ENCODE measurements at places on chromosomes 11 and 22. TPM values are rescaled to one million over a fixed set of nuclear protein-coding genes. Genes with fewer than 3 reads are reported as not detected.
A peak's percentile ranks its signal among the peaks of the same experiment; 100 is the strongest.

CKAP5 gene
- 91.9 TPM for polyA plus RNA-seq

- no peak overlapping the region for H3K27ac ChIP-seq
- no peak overlapping the region for H3K4me3 ChIP-seq
- DNase-seq, result no peak
- no peaks in the 10 kb centered on the region for H3K27me3 ChIP-seq
Measured at GRCh38 chr11:122048401-122048800, 67.6 kb downstream of the BLID start.

DNA sequence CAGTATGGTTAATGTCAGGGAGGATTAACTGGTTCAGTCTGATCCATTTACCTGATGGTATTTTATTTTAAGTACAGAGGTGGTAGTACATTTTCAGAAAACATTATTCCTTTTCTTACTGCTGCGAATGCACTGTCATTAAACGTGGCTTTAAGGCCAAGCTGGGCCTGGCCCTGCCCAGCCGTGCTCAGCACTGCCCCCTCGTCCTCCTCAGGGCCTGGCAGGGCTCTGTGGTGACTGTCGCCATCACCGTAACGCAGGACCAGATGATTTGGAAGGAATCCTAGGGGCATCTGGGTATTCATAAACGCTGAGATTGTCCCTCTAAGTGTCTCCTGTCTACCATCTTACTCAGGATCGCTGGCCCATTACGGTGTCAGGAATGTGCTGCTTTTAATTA is 302.0 kb downstream of the TBC1D22A start:
- no peaks in the 10 kb centered on the region for H3K4me1 ChIP-seq
- H3K27ac ChIP-seq, result no peak overlapping the region
- no peaks in the 10 kb centered on the region for H3K36me3 ChIP-seq
- DNase-seq, result no peak

DNA sequence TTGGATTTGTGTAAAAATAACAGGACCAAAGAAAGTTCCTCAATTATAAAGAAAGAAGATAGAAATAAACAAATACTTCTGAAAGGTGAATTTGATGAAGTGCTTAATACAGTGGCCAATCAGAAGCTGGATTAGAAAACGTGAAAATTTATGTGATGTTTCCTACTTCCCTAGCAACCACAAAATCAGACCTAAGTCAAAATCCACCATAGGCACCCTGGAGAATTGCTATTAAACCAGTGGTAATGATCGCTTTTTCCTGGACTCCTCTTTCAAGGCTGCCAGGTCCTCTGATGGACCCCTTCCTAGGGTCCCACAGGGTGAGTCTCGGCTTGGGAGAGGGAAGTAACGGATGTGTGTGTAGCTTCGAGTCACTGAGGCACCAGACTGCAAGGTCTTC is 9.6 kb downstream of the WT1 start:
- H3K27me3 ChIP-seq, result peaks cover 41% of the 10 kb centered on the region
- DNase-seq, result no peak
- no peaks in the 10 kb centered on the region for H3K4me1 ChIP-seq
- no peak overlapping the region for H3K4me3 ChIP-seq
- no peak overlapping the region for H3K27ac ChIP-seq

DNA sequence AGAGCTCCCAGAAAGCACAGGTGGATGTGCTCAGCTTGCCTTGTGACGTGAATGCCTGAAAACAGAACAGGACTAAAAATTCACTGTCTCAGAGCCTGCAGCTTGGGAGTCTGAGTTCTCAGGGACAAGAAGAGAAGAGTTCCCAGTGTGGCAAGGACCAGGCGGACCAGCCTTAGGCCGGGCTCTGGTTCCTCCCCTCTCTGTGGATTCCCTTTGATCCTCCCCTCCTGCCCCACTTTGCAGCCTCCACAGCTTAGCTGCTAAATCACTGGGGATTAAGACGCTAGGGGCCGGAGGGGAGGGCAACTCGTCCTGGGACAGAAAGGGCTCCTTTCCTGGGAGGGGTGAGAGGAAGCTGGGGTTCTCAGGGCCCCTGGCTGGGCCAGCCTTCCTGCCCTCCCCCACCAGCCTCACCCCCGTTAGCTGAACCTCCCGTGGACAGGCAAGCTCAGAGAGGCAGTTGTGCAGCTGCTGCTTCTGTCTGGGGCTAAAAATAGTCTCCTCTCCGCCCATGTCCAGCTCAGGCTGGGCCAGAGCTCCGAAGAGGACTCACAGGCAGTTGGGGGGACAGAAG is 29.9 kb upstream of the JAM3 start:
- no peak overlapping the region for H3K27ac ChIP-seq
- no peaks in the 10 kb centered on the region for H3K27me3 ChIP-seq
- H3K36me3 ChIP-seq, result no peaks in the 10 kb centered on the region
- H3K4me3 ChIP-seq, result no peak overlapping the region
- H3K4me1 ChIP-seq, result peaks cover 27% of the 10 kb centered on the region

LRP5 gene
- polyA plus RNA-seq, result 3.8 TPM

GRCh38 chr11:38123673-38124072 is 1525.6 kb upstream of the RAG2 start:
- no peak for DNase-seq
- H3K27ac ChIP-seq, result no peak overlapping the region
- no peak overlapping the region for H3K4me3 ChIP-seq

DNA sequence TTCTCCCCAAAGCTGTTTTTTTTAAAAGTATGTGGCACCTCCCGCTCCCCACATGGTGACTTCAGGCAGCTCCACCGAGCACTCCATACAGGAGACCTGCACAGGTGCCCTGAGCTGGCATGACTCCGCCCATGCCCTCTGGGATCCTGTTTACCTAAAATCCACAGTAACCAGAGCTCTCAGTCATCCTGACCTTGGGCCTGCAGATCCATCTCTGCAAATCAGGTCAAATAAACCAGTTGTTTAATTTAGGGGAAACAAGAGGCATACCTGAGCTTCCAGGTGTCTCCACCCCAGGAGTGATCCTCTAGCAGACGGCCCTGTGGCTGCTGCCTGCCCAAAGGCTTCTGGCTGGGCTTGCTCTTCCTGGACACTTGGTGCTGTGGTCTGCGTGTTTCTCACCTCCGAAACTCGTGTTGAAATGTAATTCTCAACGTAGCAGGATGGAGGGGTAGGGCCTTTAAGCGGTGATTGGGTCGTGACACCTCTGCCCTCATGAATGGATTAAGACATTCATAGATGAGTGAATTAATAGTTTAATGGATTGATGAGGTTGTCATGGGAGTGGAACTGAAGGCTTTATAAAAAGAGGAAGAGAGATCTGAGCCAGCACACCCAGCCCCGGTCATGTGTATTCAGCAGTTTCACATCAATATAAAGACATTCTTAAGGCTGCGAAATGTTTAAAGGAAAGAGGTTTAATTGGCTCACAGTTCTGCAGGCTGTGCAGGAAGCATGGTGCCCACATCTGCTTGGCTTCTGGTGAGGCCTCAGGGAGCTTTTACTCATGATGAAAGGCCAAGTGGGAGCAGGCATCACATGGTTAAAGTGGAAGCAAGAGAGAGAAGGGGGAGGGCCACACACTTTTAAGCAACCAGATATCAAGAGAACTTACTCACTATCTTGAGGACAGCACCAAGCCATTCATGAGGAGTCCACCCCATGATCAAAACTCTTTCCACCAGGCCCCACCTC is 34.1 kb downstream of the LINC01488 start:
- H3K4me1 ChIP-seq, result peaks cover 6% of the 10 kb centered on the region
- no peaks in the 10 kb centered on the region for H3K36me3 ChIP-seq
- H3K27me3 ChIP-seq, result no peaks in the 10 kb centered on the region
- no peak overlapping the region for H3K27ac ChIP-seq
- no peak overlapping the region for H3K4me3 ChIP-seq

- H3K4me1 ChIP-seq, result peaks cover 32% of the 10 kb centered on the region
- no peak overlapping the region for H3K4me3 ChIP-seq
- H3K36me3 ChIP-seq, result no peaks in the 10 kb centered on the region
- H3K27me3 ChIP-seq, result no peaks in the 10 kb centered on the region
- H3K27ac ChIP-seq, result peak overlapping the region; percentile 2
Measured at GRCh38 chr11:96259134-96259830, 83.7 kb downstream of the MAML2 start.

FGF19 gene
- polyA plus RNA-seq, result not detected

IL17REL gene
- not detected for polyA plus RNA-seq

- H3K4me1 ChIP-seq, result no peaks in the 10 kb centered on the region
- H3K27me3 ChIP-seq, result no peaks in the 10 kb centered on the region
- H3K4me3 ChIP-seq, result no peak overlapping the region
- H3K36me3 ChIP-seq, result no peaks in the 10 kb centered on the region
Measured at GRCh38 chr22:49027368-49027670, 800.4 kb downstream of the BRD1 start.

DNA sequence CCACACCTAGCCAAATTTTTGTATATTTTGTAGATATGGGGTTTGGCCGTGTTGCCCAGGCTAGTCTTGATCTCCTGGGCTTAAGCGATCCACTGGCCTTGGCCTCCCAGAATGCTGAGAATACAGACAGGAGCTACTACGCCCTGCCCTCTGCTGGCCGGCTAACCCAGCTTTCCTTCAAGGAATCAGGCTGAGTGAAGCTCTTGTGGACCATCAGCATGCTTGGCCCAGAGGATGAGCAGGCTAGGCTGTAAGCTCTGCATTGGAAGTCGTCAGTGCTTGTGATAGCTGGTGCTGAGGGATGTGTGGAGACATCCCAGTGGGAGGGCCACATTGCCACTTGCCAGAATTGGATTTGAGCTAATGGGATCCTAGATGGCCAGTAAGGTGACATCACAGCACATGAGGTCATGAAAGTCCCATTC is 60.6 kb downstream of the MED15 start:
- peak overlapping the region; percentile 89 for H3K27ac ChIP-seq
- peak; percentile 63 for DNase-seq
- H3K27me3 ChIP-seq, result no peaks in the 10 kb centered on the region
- peaks cover 44% of the 10 kb centered on the region for H3K4me1 ChIP-seq
- peaks cover 36% of the 10 kb centered on the region for H3K36me3 ChIP-seq
- H3K4me3 ChIP-seq, result no peak overlapping the region

MOGAT2 gene
- polyA plus RNA-seq, result not detected

DNA sequence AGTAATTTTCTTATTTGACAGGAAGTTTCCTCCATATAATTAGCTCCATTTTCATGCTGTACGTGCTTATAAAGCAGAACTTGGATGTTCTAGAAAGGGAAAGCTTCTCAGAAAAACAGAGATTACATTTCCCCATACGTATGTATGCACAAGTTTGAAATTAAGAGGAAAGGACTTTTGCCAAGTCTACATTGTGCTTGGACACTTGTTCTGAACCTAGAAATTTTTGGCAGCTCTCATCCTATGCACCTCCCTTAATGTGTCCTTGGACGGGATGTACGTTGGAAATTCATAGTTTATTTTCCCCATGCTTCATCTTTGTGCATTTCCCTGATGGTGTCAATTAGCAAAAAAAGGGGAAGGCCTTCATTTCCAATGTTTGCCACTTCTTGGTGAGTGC is 322.7 kb downstream of the BLID start:
- no peak for DNase-seq
- H3K27ac ChIP-seq, result no peak overlapping the region
- H3K4me1 ChIP-seq, result no peaks in the 10 kb centered on the region
- no peak overlapping the region for H3K4me3 ChIP-seq

GPHA2 gene
- polyA plus RNA-seq, result not detected

GRCh38 chr11:130448416-130449309 is at the start of gene ADAMTS15:
Gene ADAMTS15, plus strand, starts transcription at chr11:130448645. Its CDS starts 329 bp downstream, at chr11:130448974.
- peak within 1 kb of the TSS; percentile 89 for H3K4me3 ChIP-seq
- H3K4me1 ChIP-seq, result peaks cover 3% of the 10 kb centered on the region
- DNase-seq, result peak; percentile 92
- no peaks in the 10 kb centered on the region for H3K27me3 ChIP-seq

DNA sequence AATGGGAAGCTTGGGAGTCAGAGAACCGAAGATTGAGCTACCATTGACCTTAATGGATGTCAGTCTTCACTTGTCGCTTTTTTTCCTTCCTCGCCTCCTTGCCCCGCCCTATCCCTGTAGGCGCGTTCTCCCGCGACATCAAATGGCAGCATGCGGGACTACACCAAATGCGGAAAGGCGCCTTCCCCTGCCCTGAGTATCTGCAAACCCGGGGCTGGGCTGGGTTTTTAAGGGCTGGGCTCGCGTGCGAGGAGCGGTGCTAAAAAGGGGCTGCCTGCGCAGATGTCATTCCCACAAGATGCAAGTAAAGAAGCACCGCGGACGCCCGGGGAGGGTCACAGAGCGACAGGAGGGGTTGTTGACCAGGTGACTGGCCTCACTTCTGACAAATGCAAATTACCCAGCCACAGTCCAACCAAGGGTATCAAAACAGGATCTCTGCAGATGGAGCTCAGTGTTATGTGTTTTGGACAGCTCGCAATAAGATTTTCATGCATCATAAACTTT is 4.7 kb upstream of the FAM111B start:
- H3K27me3 ChIP-seq, result no peaks in the 10 kb centered on the region
- peak; percentile 36 for DNase-seq
- H3K4me1 ChIP-seq, result peaks cover 3% of the 10 kb centered on the region
- H3K36me3 ChIP-seq, result no peaks in the 10 kb centered on the region
- no peak overlapping the region for H3K27ac ChIP-seq

APOBEC3A gene
- not detected for polyA plus RNA-seq

DNA sequence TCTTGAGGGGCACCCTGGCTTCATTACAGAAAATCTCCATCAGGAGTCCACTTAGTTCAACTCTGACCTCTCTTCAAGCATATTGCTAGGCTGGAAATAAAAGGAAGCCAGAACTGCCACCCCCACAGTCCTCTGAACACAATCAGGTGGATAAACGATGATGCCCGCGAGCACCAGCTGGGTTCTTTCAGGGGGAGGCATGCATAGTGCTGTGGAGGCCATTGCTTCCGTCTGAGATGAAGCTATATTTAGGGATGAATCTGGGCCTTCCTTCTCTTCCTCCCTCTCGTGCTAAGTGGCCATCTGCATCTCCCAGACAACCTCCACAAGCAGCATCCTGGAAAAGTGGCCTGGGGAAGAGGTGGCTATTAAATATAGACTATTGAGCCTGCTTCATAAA is 3.9 kb upstream of the MICAL2 start:
- peaks cover 5% of the 10 kb centered on the region for H3K4me1 ChIP-seq
- H3K27ac ChIP-seq, result no peak overlapping the region
- H3K4me3 ChIP-seq, result no peak overlapping the region
- no peaks in the 10 kb centered on the region for H3K36me3 ChIP-seq
- H3K27me3 ChIP-seq, result no peaks in the 10 kb centered on the region
- DNase-seq, result no peak

DNA sequence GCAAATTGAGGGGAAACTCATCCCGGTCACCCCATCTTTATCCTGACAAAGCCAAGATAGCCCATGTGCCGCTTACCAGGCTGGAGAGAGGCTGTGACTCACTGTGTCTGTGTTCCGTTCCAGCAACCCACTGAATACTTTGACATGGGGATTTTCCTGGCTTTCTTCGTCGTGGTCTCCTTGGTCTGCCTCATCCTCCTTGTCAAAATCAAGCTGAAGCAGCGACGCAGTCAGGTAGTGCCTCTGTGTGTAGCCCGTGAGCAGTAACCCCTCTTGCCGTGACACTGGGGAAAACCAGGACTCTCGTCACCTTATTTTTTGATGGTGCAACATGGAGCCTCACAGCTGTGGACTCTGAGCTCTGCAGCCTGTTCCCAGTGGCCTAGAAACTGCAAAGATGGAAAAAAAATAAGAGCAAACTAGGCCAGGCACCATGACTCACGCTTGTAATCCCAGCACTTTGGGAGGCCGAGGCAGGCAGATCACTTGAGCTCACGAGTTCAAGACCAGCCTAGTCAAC is 16.9 kb downstream of the C22orf31 start:
- no peaks in the 10 kb centered on the region for H3K27me3 ChIP-seq
- peaks cover 3% of the 10 kb centered on the region for H3K36me3 ChIP-seq
- peak overlapping the region; percentile 81 for H3K27ac ChIP-seq
- DNase-seq, result peak; percentile 70
- no peak overlapping the region for H3K4me3 ChIP-seq
- H3K4me1 ChIP-seq, result peaks cover 9% of the 10 kb centered on the region
